CD4-positive, alpha-beta T cell treated with Interleukin-4 for 4 hours (primary cell): ENCODE measurements at places on chromosomes 4 and X.

DNA sequence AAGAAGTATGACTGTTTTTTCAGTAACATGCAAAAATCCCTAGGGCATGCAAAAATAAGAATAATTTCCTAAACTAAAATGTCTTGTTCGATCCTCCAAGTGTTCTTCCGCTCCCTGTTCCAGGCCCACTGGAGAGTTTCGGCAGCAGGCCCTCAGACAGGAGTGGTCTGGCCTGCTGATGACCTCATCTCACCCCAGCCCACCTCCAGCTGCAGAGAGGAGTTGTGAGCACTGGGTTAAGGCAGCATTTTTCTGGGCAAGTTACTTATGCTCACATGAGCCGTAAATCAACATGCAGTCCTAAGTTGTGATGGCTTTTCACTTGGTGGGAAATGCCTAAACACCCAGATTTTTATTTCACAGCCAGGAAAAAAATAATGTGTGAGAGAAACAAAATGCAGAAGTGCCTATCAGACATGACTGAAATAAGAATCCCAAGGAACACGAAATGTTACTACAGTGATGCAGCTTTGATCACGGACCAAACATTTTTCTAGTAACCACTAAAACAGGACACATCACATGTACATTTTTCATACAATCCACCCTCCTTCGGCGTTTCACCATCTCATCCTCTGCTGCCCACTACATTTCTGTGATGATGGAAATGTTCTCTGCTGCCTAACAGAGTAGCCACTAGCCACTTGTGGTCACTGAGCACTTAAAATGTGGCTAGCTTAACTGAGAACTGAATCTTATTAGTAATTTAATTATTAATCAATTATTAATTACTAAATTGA, 153.3 kb upstream of the TBL1X start:
- DNase-seq: no peak

- no peak for DNase-seq
Observed at GRCh38 chr4:54231768-54232688, 2.9 kb downstream of the PDGFRA start.

- DNase-seq: no peak
Observed at GRCh38 chr4:144647095-144647561, 1.2 kb downstream of the HHIP start.

DNA sequence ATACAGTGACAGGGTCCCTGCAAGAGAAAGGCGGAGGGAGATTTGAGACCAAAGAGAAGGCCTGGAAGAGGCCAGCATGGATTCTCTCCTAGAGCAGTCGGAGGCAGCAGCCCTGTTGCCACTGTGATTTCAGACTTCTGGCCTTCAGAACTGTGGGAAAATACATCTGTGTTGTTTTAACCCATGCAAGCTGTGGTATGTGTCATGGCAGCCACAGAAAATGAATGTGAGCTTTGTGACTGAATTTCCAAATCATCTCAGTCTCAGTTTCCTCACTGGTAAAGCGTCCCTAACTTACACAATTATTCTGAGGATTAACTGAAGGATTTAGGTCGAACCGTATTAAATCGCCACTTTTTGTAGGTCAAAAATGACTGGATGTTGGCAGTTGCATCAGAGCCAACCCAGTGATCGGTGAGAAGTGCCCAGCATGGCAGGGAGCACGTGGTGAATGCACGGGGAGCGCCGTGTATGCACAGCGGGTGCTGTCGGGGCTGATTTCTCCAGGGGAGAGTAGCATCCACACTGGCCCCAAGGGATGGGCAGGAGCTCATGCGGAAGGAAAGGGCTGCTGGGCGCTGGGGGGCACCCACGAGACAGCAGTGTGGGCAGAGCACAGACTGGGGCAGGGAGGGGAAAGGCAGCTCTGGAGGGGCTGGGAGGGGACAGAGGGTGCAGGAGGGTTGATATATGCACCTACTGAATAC, 23.8 kb upstream of the NSG1 start:
- no peak for DNase-seq

GRCh38 chr4:137194670-137195069, 337.6 kb downstream of the PCDH18 start:
- no peak for DNase-seq

GRCh38 chr4:158895797-158896576, 127.2 kb downstream of the FNIP2 start:
- DNase-seq: no peak

- DNase-seq: no peak
Observed at GRCh38 chrX:38278682-38279081, 48.6 kb downstream of the RPGR start.

DNA sequence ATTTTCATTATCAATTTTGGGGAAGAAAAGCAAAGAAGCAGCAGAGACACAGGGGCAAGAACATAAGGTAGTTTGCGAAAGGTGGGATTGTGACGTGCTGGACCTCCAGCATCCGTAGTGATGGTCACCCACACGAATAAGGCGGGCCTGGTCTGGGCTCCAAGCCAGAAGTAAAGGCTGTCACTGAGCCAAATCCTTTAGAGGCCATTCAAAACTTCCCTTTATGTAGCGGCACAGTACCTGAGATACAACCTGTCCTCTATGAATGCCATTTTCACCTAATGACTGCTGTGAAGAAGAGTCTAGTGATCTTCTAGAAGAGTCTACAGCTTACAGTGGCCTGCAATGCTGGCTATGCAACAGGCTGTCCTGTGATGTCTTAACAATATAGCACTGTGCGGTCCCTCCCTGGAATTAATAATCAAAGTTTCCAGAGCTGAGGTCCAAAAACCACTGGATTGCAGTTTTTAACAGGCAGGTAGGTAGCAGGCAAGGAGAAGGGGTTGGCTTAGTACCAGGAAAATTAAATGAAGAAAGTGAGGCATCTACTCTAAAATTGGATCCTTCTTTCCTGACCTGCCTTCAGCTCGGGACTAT, 56.2 kb downstream of the TRIML1 start:
- no peak for DNase-seq

DNA sequence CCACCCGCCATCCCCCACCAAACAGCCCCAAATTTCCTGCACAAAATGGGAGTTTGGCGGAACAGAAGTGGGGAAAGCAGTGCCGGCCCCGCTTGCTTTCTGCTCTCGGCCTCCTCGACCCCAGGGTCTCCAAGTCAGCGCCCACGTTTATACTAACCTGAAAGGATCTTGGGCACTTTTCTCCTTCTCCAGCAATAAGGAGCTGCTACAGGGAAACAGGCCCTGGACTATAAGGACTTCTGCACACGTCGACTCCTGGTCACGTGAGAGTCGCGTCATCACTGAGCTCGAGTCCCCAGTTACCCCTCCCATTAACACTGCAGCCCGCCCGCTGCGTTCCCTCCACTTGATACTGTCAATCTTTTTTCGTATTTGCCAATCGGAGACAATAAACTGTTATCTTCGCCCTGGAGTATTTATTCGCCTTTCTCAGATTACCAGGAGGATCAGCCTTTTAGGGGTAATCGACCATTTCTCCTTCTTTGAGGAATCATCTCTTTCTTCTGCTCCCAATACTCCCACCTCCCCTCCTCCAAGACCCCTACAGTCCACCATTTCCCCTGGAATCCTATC, at the start of gene TCEAL8:
TCEAL8 (minus strand) TSS at position 235 of the 573 bp plus-strand sequence. CDS start 1,176 bp downstream, outside the sequence.
- DNase-seq: peak; percentile 51
